ENCODE measurements at places on chromosomes 4 and X.

DNA sequence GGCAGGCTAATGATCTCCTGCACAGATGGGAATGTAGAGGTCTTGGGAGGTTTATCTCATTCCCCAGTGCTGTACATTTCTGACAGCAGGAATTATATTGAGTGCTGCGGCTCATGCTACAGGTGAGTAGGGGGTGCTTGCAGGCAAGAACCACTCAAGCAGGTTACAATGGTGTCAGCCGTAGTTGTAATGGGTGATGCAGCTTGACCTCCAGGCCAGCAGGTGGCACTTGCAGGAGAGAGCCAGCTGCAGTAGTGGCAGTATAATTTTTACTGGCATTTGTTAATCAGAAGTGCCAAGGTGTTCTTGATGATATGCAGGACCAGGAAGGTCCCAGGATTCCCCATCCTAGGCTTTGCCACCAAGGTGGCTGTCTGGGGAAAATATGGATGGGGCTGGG, 759.6 kb upstream of the NDST4 start:
- no peak for DNase-seq

DNA sequence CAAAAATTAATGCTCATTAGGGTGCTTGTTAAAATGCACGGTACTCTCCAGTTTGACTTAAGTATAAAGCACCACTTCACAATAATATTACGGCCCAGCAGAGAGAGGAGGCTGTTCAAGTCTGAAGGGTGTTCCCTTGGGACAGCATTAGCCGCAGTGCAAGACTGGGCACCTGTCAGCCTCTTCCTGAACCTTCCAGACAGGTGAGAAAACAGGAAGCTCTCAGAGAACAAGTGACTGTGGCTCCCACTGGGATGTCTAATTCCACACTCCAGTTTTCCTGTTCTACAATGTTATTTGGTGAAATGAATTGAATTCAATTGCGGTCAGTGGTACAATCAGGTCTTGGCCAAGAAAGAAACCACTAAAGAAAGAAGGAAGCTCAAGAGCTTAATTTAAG, 414.4 kb downstream of the SMARCA1 start:
- DNase-seq: no peak

GRCh38 chr4:168550064-168550766, 53.4 kb downstream of the PALLD start:
- no peak for DNase-seq

DNA sequence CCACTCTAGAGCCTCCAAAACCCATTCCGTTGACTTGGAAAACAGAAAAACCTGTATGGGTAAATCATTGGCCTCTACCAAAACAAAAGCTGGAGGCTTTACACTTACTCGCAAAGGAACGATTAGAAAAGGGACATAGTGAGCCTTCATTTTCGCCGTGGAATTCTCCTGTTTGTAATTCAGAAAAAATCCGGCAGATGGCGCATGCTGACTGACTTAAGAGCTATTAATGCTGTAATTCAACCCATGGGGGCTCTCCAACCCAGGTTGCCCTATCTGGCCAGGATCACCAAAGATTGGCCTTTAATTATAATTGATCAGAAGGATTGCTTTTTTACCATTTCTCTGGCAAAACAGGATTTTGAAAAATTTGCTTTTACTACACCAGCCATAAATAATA, 60.8 kb downstream of the ZNF732 start:
- DNase-seq: peak; percentile 43

DNA sequence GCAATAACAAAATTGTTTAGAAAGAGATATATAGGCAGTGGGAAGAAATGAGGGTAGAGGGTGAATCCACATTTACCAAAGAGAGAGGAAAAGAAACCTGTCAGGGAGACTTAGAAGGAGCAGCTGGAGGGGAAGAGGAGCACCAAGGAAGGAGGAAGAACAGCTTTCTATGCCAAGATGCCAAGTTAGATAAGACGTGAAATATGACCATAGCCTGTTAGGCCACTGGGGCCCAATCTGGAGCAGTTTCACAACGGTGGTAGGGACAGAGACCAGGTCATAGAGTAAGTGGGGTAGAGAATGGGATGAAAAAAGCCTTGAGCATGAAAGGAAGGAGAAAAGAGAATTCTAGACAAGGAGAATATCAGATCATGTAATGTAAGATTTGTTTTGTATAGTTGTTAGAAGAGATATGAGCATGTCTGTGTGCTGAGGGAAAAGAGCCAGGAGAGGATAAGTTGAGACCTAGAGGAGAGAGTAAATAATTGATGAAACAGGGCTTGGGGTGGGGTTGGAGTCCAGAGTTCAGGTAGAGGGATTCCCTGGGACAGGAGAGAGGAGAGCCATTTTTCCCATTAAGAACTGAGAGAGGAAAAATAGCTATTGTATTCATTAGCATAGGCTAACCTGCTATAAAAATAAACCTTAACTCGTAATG, 4.4 kb upstream of the SOWAHB start:
- DNase-seq: no peak

DNA sequence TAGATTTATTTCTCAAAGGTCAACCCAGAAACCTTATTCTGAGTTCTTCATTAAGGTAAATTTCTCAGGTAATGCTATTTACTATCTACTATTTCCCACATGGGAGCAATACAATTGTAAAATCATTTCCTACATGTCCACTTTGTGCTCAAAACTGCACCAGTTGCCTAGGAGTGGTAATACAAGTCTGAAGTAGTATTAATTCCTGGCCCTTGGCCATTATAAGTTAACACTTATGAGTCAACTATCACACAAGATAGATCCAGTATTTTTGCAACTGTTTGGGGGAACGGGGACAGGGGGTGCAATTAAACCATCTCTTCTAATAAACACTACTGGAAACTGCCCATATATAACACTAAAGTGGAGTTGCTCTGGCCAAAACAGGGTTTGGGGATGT, 48.9 kb downstream of the ACSL4 start:
- no peak for DNase-seq

DNA sequence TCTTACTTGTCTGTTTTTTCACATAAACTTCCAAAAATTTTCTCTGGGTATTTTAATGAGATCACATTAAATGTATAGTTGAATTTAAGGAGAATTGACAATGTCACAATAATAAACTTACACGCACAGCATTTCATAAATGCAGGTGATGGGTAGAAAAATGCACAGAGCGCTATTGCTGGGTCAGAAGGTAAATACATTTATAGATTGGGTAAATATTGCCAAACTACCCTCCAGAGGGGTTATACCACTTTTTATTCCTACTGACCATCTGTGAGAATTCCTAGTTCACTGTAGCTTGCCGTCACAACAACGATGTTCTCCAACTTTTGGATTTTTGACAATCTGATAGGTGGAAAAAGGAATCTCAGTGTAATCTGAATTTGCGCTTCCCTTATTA, 34.6 kb downstream of the ANXA5 start:
- DNase-seq: no peak

GRCh38 chr4:53424280-53424679, 46.8 kb downstream of the FIP1L1 start:
- DNase-seq: no peak

- no peak for DNase-seq
These were observed 104.1 kb downstream of the INPP4B start for GRCh38 chr4:142741995-142742394.

- no peak for DNase-seq
These were observed 112.1 kb downstream of the MGST2 start for GRCh38 chr4:139777757-139778156.

- DNase-seq: peak; percentile 48
These were observed 135.0 kb upstream of the TENT5D start for GRCh38 chrX:80285131-80285773.

DNA sequence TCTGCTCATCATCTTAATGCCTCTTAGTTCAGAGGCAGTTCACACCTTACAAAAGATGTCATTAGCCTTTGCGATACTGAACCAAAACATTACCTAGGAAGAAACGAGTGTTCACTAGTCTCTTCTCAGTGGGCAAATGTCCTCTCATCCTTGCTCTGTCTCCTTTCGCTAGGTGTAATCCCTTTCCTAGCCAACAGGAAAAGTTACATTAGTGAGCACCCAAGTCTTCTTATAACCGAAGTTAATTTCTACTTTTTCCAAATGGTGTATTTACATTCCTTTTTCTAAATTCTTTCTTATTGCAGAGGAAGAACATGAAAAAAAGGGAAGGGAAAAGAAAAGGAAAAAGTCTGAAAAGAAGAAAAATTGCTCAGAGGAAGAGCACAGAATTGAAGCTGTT, 46.9 kb downstream of the SMIM31 start:
- DNase-seq: no peak

- no peak for DNase-seq
These were observed 17.7 kb downstream of the IL21 start for GRCh38 chr4:122603156-122603574.

- no peak for DNase-seq
These were observed 96.0 kb downstream of the EFHC2 start for GRCh38 chrX:44247468-44247867.

DNA sequence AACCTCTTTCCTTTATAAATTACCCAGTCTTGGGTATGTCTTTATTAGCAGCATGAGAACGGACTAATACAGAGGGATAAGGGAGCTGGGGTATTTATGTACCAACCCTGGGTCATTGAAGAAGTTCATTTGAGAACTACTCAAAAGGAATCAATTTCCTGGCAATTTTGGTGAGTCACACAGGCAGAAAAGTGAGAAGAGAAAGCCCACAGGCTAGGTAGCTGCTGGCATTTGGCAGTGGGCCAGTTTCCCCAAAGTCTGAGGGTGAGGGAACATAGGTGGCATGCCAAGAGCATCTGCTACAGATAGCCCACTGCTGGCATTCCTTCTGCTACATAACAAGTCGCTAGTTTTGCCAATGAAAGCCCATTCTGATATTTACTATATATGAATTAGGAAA, 411.2 kb downstream of the MID1IP1 start:
- DNase-seq: no peak
